ENCODE measurements at places on chromosomes 2 and 18.

DNA sequence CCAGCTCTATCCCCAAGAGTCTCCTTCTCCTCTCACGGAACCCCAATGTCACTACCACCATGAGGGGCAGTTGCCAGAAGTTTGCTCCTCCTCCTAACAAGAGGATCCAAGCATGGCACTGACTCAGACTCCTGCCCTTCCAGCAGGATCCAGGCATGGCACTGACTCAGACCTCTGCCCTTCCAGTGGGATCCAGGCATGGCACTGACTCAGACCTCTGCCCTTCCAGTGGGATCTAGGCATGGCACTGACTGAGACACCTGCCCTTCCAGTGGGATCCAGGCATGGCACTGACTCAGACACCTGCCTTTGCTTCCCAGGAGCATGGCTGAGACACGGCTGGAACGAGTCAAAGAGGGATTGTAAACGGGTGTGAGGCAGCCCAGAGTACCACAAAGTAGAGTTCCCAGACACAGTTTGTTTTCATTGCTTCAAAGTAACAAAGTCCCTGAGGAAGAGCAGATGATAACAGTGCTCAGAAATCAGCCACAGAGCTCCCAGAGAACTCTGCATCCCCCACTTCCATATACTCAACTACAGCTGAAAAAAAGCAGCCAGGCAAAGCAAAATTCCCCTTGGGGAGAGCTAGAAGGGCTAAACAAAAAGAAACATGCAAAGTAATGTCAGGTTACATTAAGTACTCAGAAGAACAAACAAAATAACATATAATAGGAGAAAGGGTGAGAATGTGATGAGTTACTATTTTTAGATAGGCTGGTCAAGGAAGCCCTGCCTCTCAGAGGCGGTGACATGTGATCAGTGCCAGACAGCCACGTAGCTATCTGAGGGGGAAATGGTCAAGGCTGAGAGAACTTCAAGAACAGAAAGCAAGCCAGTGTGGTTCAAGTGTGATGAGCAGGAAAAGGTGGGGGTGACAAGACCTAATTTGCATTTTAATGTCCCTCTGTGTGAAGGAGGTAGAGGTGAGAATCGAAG is 3.0 kb downstream of the BUB1 start:
- DNase-seq, result no peak

GRCh38 chr2:173972165-173972564 is 7.0 kb upstream of the SP3 start:
- no peak for DNase-seq

DNA sequence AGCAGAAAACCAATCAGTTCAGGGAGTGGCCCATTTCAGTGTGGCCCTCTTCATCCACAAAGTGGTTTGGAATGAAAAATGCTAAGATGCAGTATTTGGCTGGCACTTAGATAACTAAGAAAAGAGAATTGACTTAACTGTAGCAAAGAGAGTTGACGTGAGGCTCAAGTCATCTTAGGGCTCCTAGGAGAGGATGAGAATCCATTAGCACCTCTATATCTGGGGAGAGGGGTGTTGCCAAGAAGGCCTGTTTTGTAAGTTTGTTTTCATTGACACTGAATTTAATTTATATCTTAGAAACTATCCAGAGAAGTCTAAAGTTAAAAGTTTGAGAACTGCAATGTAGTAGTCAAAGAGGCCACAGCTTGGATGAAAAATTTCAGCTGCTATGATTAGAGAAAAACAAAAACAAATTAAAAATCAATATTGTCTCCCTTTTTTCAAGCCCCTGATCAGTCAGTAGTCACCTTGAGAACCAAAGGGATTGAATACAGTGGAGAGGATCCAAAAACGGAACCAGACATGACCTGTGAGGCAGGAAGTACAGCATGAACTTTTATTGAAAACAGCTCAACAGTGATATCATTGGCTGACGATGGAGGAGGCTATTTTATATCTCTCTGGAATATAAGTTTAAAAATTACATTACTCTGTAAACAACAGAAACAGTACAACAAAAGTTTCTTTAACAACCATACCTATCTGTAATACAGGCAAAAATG is 52.7 kb downstream of the PHLPP1 start:
- no peak for DNase-seq

DNA sequence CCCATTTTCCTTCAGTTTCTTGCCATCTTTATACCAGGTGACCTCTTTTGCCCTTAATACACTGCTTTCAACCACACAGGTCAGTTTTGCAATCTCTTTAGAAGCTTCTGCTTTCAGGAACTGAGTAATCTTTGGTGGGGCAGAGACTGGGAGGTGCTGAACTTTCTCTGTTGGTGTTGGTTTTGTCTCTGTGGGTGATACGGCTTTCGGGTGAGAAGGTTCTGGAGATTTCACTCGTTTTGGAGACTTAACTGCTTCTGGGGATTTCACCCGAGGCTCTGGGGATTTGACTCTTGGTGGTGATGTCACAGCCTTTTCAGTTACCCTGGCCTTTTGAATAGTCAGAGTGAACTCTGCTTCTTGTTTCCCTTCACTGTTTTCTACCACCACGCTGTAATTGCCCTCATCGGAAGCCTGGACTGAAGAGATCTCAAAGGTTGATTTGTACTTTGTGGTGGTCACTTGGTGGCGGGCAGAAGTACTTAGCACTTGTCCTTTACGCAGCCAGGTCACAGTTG is 50.4 kb downstream of the PLEKHA3 start:
- no peak for DNase-seq

DNA sequence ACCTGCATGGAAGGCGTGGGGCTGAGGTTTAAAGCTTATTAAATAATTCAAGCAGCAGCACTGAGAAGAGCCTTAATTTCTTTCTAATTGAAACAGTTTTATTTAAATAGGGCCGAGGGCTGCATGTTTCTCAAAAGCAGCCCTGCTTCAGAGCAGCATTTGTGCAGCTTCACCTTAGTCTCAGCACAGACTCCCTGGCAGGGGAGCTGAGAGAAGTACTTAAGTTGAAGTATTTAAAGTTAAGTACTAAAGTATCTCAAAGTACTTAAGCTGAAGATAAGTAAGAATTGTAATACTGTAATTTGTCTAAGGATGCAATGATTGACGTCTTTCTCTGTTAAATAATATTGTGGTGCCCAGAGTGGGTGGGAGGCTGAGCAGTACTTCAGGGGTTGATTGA is 31.4 kb downstream of the IMPA2 start:
- no peak for DNase-seq

DNA sequence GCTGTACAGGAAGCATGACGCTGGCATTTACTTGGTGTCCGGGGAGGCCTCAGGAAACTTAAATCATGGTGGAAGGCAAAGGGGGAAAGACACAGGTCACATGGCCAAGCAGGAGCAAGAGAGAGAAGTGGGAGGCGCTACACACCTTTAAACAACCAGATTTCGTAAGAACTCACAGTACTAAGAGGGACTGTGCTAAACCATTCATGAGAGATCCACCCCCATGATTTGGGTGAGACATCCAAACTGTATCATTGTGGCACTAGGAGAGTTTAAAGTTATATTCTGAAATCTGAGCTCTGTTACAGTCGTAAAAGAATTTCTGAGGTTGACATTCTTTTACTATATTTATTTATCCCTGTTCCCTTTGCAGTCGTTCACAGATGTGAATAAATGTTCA is 116.6 kb downstream of the ICA1L start:
- no peak for DNase-seq

DNA sequence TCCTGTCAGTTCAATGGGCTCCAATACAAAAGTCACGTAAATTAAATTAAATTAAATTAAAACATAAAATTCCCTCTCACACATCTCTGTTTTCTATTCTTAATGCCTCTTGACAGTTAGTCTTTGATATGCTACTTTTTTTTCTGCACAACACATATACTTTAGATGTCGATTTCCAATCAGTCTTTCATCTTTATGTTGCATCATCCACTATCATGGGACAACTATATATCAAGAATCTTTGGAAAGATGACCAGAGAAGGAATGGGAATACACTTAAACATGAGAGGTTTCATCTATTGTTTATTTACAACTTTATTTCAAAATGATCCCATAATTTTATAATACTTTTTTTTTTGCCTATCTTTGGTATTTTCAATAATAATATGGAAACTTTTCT is 733.3 kb upstream of the FANCL start:
- DNase-seq, result no peak

- no peak for DNase-seq
Measured at GRCh38 chr2:194765723-194766122, 891.3 kb upstream of the SLC39A10 start.

GRCh38 chr2:98769784-98770183 is 38.9 kb upstream of the MGAT4A start:
- DNase-seq, result peak; percentile 31

Measured in eye (tissue), 1 donor.